Glomerular endothelial cell (primary cell): ENCODE measurements at places on chromosomes 6 and 20. TPM values are rescaled to one million over a fixed set of nuclear protein-coding genes. Genes with fewer than 3 reads are reported as not detected.

Gene TINAG
- 4.8 TPM in 1 of 2 replicates, not detected in the other for total RNA-seq

- DNase-seq: no peak
These were observed 15.7 kb downstream of the ADTRP start for GRCh38 chr6:11762794-11763459.

DNA sequence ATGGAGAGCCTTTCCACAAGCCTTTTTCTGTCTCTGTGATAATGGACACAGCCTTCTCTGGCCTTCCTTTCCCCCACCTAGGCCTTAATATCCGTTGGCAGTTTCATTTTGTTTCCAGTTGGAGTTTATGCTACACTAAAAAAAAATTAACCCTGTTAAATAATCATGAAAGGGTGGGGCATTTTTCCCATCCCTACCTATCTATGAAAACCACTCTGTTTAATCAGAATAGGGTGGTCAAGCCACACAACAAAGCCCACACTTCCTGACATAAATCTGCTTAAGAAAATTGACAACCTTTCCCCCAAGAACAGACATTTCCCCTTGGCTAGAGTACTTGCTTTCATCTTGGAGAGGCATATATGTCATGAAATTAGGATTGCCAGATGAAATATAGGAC is 14.2 kb downstream of the TXLNB start:
- DNase-seq: no peak

GRCh38 chr6:16949716-16950115 is 152.1 kb upstream of the STMND1 start:
- DNase-seq: no peak

DNA sequence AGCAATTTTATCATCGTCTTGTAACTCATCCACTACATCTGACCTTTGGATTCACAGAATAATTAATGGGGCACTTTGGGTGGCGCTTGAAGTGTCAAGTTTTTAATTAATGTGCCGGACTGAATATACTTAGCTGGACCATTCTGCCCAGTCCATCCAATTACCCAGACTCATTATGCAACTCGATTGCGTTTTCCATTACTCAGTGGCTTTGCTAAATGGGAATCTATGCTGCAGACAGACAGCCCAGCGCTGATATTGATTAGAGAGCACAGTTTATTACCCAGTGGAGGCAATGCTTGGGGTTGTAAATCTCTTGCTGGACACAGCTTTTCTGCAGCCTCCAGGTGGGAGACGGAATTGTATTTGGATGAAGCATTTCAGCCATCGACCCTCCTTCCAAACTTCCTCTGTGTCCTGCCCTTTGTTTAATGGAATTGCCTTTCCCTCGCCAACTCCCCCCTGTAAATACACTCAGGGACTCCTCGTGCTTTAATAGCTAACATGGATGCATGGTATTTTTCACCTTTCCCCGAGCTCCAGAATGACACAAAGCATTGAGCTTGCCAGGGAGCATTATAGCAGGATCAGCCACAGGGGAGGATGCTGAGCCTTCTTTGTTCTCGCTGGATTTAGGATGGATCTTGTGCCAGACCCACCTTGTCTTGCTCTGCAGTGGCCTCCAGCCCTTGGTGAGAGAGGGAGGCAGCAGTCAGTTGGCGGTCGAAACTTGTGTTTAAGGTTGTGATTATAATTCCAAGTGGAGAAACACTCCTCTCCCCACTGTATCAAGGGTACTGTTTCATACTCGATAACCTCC is 59.7 kb downstream of the EDN3 start:
- no peak for DNase-seq

GRCh38 chr6:99613705-99614429 is 7.2 kb downstream of the PRDM13 start:
- DNase-seq: no peak

GRCh38 chr6:154732538-154733182 is 556 bp upstream of the SCAF8 start:
- peak; percentile 31 for DNase-seq

DNA sequence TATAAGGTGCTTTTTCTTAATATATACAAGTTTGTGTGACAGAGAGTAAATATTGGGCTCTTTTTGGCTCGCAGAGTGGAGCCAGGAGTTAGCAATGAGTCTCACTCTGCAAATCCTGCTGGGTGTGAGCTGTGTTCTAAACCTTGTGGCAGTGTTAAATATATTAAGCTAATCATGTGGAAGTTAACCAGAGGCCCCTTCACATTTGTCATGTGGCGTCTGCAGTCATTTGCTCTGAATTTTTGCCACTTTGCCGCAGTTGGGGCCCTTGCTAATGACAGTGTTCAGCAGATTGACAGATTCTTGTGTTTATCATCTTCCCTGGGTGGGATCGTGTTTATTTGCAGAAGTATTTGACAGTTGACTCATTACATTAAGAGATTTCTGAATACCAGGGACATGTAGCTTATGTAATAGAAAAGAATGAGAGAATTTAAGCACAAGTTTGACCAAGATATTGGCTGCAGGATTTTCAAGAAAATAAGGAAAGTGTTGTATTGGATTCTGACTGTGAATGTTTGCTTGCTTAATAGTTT is 37.9 kb downstream of the SPATA2 start:
- no peak for DNase-seq

- DNase-seq: no peak
These were observed 292.2 kb upstream of the QKI start for GRCh38 chr6:163122365-163122764.

GRCh38 chr6:16894301-16894700 is 133.0 kb upstream of the ATXN1 start:
- DNase-seq: no peak

GRCh38 chr6:107652526-107653182 is 162.7 kb downstream of the SOBP start:
- no peak for DNase-seq

DNA sequence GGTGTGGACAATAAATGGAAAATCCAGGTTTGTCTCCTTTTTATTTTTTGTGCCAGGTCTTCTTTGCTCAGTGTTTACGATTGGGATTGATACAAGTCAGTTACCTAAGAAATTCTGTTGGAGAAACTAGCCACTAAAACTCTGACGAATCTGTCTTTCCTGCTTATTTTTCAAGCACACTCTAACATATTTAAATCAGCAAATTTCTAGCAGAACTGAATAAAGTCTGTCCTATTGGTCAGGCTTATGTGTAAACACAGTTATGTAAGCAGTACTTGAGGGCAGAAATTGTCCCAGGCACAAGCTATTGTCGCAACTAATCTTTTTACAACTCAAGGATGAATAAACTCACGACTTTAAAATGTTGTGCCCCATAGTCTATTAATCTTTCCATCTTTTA is 12.1 kb upstream of the EXOC2 start:
- DNase-seq: no peak

Gene IYD
- not detected in 2 replicates for total RNA-seq

GRCh38 chr6:56399250-56399671 is 151.9 kb upstream of the COL21A1 start:
- no peak for DNase-seq

Gene CLDN20
- not detected in 2 replicates for total RNA-seq

- DNase-seq: no peak
These were observed 109.3 kb upstream of the EYA4 start for GRCh38 chr6:133131621-133132465.

Gene CAPN11
- total RNA-seq: 3.2 and 4.1 TPM in 2 replicates

DNA sequence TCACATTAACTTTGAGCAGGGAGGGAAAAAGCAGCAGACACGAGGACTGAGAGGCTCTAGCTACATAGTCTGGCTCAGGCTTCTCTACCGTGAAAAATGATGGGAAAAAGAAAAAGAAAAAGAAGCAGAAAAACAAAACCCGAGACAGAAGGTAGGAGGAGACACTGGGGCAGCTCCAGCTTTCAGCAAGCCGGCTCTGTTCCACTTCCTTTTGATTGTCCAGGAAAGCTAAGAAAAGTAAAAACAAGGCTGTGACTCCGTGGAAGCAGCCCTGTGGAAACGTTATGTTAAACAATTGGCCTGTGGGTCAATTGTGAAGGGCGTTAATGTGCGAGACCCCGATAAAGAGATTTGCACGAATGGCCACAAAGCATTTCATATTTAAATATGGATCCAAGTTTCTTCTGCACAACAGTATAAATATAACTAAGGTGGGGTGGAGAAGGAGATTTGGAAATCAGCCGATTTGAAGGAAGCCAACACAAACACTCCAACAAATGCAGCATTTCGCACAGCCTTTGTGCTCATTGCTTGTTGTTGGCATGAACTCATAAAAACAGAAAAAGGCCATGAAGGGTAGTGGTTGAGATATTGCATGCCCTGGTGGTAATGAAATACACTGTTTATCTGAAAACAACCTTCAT is 236.9 kb upstream of the JAG1 start:
- no peak for DNase-seq

- no peak for DNase-seq
These were observed 43.5 kb downstream of the NUP153 start for GRCh38 chr6:17663226-17663625.

Gene PLN
- 0.18 TPM in 1 of 2 replicates, not detected in the other for total RNA-seq
